ENCODE measurements at places on chromosomes 13 and 19.

DNA sequence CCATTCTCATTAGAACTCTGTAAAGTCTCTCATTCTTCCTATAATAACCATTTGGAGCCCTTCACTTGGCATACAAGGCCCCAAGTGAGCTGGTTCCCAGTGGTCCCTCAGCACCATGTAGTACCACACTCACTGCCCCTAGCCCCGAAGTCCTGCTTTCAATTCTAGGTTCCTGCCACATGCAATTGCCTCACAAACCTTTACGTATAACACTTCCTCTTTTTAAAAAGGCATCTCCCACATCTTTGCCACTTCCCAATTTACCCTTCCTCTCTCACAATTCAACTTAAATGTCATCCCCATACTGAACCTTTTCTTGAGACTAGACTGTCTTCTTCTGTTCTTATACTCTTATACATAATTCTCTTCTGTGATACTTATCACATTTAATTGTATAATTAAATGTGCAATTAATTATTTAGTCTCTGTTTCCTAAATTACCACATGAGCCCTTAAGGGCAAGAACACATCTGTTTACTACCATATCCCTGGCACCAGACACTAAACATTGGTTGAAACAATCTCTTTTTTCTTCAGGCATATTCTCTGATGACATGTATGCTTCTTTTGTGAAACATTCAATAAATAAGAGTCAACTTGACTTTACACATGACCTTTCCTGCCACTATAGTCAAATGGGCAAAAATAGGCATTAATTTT, 304.0 kb downstream of the SPRY2 start:
- DNase-seq = no peak

GRCh38 chr13:75325711-75326110, 156.3 kb downstream of the TBC1D4 start:
- no peak for DNase-seq

GRCh38 chr19:27774337-27774736, 1438.6 kb downstream of the UQCRFS1 start:
- no peak for DNase-seq

DNA sequence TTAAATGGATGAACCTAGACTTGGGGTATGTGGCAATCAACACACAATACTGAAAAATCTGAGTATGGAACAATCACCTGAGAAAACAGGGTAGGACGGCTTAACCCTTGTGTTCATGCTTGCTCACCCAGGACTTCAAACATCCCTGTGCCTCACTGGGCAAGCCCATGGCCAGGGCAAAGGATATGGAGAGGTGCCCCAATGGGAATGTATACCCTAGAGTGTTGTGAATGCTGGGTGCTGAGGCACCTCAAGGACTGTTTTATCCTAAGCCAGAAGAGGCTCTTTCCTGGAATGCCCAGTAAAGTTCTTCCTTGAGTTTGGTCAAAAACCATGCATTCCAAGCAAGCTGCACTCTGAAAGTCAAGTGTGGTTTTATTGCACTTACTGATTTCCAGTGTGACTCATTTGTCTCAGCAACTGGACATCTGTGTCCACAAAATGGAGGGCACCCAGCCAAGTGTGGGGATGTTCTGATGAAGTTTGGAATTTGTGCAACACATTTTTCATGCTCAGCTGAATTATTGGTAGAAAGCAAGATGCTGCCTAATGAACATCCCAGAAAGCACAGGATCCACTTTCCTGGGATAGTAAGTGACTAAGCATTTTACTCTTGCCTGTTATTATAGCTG, 531.3 kb downstream of the RFC3 start:
- DNase-seq = no peak

- DNase-seq = no peak
Measured at GRCh38 chr13:83449668-83450395, 432.4 kb downstream of the SLITRK1 start.

- DNase-seq = peak; percentile 83
Measured at GRCh38 chr19:58581227-58582141, 8.3 kb upstream of the MZF1 start.

GRCh38 chr13:99153219-99153618, 47.4 kb upstream of the UBAC2 start:
- DNase-seq = no peak

- no peak for DNase-seq
Measured at GRCh38 chr19:903266-903797, 9.7 kb downstream of the R3HDM4 start.

- DNase-seq = no peak
Measured at GRCh38 chr19:2283835-2284507, 2.0 kb upstream of the PEAK3 start.

DNA sequence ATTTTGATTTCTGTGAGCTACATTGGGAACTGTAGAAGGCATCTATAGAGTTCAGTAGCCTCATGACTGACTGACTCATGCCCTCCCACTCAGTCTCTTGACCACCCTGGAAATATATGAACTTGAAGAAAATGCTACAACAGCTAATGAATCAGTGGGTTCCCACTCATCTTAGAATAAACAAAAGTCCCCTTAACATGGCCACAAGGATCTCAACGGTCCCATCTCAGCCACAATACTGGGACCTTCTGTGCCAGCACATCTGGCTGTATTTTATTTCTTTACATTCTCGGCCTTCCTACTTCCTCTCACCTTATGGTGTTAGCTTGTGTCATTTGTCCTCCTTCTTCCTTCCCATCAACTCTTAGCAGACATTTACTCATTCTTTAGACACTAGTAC, 619.8 kb downstream of the DCT start:
- no peak for DNase-seq

DNA sequence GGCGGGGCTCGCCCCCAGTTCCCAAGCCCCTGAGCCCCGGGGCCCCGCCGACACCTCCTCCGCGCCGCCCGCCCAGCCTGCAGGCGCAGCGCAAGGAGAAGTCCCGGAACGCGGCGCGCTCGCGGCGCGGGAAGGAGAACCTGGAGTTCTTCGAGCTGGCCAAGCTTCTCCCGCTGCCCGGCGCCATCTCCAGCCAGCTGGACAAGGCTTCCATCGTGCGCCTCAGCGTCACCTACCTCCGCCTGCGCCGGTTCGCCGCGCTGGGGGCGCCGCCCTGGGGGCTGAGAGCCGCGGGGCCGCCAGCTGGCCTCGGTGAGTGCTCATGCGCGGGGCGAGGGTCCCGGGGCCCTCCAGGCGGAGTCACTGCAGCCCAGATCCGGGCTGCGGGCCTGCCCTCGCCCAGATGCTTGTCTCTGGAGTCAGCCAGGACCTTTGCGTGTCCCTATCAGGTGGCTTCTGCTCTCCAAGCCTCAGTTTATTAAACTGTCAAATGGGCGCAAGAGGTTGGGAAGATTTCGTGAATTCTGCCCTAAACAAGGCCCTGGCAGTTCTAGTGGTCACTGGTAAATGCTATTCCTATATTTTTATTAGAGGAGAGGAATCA, 2.0 kb downstream of the NPAS1 start:
- DNase-seq = no peak

DNA sequence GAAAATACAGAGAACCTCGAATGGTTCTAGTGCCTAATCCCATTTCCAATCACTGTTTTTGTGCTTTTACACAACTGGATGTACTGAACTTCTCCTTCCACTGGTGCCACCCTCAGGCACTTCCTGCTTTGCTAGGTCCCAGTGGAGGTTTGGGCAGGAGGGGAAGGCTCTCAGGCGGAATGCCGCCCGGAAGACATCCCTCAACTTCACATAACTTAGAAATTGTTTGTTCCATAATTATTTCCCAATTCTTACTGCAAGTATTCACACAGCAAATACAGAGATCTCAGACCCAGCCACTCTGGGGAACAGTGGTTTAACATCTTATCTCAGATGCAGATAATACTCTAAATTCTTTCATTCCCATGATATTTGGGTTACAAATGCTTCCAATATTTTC, 195.7 kb upstream of the IPO5 start:
- DNase-seq = no peak

GRCh38 chr13:108377646-108378206, 108.2 kb downstream of the TNFSF13B start:
- DNase-seq = no peak

DNA sequence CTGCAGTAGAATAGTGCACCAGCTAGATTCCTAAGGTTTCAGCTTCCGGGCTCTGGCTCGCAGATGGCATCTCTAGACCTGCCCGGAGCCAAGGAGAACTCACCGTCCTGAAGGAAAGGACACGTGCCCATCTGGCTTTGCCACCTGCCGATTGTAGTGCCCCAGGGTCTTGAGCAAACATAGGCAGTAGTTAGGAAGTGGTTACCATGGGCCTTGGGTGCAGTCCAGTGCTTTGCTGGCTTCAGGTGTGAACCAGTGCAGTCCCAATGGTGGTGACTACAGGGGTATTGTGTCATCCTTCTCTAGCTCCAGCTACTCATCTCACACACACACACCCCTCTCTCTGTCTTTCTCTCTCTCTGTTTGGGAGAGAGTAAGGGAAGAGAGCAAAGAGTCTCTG, 61.4 kb upstream of the TEX29 start:
- no peak for DNase-seq

DNA sequence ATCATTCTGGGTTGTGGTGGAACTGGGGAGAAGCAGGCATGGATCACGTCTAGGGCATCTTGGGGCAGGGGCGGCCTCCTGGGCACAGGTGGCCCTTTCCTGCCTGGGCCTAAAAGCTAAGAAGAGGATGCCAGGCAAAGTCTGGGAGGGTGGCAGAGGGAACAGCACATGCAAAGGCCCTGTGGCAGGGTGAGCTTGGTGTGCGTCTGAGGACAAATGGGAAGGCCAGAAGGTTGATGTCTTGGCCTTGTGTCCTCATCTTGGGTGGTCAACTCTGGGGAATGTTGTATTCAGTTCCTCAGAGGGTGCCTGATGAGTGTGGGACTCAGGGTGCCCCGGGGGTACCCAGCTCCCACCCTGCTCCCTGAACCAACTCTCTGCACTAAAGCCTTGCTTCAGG, 5.4 kb upstream of the PLK5 start:
- DNase-seq = no peak

DNA sequence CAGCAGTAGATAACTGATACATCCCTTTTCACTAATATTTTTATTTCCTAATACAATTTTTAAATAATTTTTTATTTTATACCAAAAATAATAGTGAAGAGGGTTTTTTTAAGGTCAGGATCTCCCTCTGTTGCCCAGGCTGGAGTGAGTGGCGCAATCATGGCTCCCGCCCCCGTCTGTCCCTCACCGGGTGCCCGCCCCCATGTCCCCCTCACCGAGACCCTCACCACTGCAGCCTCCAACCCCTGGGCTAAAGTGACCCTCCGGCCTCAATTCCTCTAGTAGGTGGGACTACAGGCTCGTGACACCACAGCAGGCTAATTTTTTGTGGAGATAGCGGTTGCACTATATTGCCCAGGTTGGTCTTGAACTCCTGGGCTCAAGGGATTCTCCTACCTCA, 17.8 kb upstream of the ZNF846 start:
- DNase-seq = no peak

DNA sequence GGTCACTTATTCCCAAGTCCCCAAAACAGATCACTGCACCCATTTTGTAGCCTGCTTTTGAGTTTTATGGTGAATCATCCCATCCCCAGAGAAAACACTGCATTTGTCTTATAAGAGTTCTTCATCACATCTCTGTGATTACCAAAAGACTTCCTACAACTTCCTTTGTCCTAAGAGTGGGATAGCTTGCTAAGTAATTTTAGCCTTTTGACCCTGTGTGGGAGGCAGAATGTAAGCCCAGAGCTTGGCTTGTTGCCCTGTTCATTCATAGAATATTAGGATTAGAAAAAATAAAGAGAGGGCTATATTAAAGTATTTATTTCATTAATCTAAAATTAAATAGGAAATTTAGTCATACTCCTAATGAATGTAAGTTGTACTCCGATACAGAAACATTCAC, 213.3 kb downstream of the MZT1 start:
- DNase-seq = no peak

DNA sequence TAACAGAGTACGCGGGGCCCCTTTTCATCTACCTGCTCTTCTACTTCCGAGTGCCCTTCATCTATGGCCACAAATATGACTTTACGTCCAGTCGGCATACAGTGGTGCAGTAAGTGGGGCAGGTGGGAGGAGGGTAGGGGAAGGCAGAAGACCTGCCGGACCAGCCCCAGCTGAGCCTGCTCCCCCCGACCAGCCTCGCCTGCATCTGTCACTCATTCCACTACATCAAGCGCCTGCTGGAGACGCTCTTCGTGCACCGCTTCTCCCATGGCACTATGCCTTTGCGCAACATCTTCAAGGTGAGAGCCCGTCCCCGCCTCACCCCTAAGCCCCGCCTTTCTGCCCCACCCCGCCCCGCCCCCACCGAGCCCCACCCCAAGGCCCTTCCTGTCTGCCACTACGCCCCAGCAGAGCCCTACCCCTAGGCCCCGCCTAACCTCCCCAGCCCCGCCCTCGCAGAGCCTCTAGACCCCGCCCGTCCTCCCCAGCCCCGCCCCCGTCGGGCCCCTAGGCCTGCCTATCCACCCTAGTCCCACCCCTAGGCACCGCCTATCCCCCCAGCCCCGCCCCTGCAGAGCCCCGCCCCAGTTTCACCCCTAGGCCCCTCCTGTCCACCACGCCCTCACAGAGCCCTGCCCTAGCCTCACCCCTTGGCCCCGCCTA, 7.7 kb downstream of the NDUFB7 start:
- DNase-seq = no peak

DNA sequence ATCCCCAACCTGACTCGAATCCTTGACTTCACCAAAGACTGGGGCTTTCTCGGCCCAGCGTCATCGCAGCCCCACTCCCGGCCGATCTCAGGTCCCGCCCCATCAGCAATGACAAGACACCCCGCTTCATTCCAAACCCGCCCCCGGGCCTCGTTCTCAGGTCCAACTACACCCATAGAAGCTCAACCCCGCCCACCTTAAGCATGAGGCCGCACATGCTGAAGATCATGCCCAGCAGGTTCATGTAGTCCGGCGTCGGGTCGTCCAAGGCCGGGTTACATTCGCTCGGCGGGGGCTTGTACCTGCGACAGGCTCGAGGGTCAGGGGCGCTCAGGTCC, 2.3 kb downstream of the WDR83 start:
- DNase-seq = peak; percentile 44

DNA sequence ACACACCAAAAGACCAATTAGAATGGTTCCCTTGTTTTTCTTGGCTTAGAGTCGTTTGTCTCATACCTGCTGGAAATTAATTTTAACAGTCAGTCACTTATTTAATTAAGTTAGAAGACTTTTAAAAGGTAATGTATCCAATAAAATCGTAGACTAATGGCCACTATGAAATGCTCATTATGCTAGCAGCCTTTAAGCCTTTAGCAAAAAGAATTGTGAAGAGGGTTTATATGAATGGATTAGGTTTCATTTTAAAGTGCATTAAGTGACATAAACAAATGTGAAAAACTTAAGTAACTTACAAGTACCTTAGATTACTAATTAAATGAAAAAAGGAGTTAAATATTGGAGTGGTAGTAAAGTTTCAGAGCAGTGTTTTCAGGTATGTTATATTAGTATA, 139.6 kb downstream of the RXFP2 start:
- DNase-seq = no peak

- no peak for DNase-seq
Measured at GRCh38 chr19:50205681-50206138, 2.3 kb downstream of the MYH14 start.

GRCh38 chr19:29299416-29300380, 86.7 kb upstream of the UQCRFS1 start:
- DNase-seq = no peak
